ENCODE measurements at places on chromosomes 2 and 18.

GRCh38 chr2:167749016-167749415 is 498.4 kb downstream of the STK39 start:
- DNase-seq, result no peak

GRCh38 chr2:234682492-234683228 is 185.8 kb upstream of the ARL4C start:
- no peak for DNase-seq

DNA sequence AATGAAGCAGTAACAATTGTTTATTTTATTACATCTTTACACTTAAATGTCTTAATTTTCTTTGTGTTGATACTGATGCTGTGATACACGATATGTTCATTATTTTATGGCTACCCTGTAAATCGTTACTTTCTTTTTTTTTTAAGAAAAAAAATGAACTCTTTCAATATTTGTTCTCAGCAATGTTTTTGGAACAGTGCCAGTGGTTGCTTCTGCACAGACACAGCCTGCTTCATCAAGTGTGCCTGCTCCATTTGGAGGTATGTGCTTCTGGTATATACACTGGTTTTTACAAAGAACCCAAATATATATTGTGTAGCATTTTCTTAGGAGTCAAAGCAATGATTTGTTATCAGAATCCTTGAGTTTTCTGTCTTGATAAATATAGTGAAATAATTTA is 62.2 kb upstream of the SCYGR2 start:
- DNase-seq, result no peak

GRCh38 chr2:73611193-73611592 is 31.0 kb downstream of the NAT8 start:
- DNase-seq, result no peak

GRCh38 chr2:43313642-43314017 is 87.2 kb upstream of the ZFP36L2 start:
- no peak for DNase-seq

- peak; percentile 7 for DNase-seq
Observed at GRCh38 chr2:12167525-12168317, 421.3 kb downstream of the LPIN1 start.

DNA sequence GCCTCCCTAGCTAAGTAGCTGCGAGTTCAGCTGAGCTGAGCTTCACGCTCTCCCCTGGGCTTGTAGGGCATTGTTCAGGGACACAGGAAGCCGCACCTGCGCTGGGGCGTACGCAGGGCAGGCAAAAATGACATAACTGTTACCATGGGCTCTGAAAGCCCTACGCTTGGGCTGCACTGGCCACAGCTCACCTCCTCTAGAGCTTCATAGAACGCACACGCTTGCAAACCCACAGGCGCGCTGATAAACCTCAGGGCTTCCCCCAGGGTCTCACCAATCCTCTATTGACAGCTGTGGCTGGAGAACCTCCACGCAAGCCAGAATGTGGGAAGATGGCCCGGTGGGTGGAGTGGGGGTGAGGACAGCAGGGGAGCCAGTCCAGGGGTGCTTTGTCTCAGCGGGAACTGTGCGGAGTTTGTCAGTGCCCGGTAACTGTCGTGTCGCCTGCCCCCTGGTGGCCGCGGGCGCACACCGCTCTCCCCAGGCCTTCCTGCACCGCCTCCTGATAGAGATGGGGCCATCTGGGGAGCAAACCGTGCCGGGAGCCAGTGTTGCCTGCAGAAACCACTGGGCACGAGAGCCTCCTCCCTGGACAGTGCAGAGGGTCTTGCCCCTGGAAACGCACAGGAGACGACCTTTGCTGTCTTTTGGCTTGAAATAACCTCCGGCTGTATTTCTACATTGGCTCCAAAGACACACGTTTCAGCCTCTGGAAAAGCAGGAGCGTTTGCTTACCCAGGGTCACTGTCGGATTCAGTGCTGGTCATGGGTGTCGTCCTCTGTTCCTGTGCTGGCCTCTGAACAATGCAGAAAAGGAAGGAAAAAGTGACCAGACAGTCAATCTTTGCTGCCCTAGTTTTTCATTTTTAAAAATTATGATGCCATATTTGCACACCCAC is 17.0 kb upstream of the CIDEA start:
- DNase-seq, result peak; percentile 67

DNA sequence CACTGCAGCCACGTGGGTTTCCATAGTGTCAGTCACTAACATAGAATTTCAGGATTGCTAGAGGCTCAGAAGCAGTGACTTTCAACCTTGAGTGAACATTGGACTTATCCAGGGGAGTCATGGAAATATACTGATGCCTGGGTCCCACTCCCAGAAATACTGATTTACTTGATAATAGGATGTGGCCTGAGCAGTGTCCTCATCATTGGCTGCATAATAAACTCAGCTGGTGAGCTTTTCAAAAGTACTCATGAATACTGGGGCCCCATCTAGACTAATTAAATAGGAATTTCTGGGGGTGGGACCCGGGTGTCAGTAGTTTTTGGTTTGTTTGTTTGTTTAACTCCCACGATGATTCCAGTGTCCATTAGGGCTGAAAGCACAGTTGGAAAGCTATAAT is 141.4 kb downstream of the COL4A4 start:
- DNase-seq, result no peak

DNA sequence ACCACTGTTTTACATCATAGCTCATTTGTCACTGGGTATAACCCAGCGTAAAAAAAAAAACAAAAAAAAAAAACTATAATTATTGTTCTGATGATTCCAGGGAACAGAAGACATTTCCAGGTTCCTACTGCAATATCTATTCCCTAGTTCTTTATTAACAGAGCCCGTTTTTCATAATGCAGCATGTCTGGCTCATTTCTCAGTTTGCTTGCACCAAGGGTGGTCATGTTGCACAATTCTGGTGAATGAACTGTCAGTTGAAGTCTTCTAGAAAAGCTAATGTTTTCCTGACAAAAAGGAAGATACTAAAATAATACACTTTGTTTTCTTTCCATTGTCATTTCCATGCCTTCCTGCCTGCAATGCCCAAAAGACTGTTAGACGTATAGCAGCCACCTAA is 180.1 kb downstream of the RDH14 start:
- no peak for DNase-seq

- no peak for DNase-seq
Observed at GRCh38 chr2:127911737-127912136, 26.0 kb upstream of the AMMECR1L start.

DNA sequence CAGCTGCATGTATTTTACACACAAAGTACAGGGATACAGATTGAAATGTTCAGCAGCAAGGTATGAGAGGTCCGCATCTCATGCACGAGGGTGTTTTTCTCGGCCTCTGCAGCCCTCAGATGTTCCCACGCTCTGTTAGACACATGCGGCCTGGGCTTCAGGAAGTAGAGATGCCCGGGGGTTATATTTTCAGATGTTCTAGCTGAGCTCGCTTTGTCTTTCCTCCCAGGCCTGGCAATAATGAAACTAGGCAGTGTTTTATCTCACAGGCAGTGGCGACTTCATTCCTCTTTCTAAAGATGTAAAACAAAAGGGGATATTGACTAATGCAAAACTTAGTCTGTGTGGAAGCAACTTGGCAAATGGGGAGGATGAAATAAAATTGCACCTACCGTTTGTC is 190.7 kb downstream of the GBX2 start:
- no peak for DNase-seq

- DNase-seq, result no peak
Observed at GRCh38 chr18:25239581-25240419, 112.2 kb downstream of the ZNF521 start.

GRCh38 chr2:57806449-57806968 is 240.1 kb upstream of the VRK2 start:
- DNase-seq, result no peak

- DNase-seq, result no peak
Observed at GRCh38 chr2:40487602-40488001, 35.7 kb upstream of the SLC8A1 start.

DNA sequence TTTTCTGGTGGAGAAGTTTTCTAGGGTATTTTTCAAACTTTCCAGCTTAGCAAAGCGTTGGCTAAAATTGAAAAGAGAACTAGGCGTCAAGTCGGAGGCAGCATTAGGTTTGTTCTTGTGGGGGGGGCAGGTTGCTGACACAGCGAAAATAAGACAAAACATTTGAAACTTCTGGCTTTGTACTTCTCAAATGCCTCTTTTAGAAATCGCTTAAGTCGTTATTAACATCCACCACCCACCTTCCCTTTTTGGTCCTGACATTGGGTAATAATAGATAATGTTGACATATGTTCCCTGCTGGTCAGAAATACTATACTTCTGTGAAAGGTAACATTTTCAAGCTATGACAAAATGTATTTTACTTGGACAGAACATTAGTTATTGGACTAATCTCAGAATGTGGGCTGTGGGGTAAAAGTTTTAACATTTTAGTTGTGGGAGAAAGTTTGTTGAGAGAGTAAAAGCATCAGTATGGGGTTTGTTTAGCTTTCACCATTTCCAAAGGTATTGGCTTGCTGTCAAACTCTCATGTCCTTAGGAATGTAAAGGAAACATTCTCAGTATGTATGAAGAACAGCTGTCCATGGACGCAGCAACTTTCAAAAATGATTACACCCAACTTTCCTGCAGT is 88.1 kb upstream of the ZEB2 start:
- DNase-seq, result no peak

GRCh38 chr2:197209246-197209645 is 101.3 kb downstream of the ANKRD44 start:
- no peak for DNase-seq

GRCh38 chr2:186526281-186526680 is 40.2 kb downstream of the ZC3H15 start:
- no peak for DNase-seq

DNA sequence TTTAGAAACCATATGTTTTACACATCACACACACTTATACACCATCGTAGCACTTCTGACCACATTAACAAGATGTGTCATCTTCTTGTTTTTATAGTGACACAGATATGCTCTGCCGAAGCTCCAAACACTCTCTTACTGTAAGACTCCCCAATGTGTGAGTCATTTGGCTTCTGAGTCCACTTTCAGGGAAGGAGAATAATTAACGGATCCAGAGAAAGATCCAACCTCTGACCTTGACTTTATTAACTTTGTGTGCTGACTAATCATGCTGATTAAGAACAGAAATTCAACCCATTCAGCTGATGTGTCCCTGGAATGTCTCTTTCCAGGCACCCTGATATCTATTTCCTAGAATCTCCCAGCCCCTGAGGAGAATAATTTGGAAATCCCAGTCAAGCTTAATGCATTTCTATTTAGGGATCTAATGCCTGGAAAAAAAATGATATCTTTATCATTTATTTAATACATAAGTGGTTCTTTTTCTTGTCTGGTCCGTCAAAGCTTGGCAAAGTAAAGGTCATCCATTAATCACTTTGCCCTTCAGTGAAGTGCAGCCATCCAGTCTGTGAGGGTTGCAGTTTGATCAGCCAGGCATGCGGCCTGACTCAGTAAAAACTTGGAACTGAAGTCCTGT is 615.8 kb upstream of the SYT4 start:
- no peak for DNase-seq

DNA sequence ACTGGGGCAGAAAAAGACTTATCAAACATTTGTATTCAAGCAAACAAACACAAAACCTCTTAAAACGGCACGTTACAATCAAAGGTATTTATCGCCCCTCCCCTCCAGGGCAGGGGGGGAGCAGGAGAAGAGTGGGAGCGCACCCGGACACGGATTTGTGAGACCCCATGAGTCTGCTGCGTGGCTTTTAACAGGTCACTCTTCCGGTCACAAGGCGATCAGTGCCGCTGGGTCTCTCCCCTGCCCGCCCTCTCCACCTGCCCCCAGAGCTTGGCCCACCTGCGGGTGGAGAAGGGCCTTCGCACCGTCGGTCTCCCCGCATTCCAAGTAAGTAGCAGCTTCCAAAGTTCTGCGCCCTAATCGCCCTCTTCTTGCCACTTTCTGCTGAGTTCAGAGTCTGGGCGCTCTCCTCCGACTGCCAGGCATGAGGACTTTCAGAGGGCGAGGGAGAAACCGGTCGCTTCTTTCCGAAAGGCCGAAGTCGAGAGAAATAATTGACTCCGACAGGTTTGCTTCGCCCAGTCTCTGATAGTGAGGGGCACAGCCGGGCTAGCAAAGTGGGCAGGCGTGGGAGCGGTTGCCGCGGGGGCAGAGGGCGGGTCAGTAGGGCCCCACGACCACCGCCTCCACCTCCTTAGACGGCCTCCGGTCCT is 800 bp downstream of the RPRM start:
- DNase-seq, result no peak

DNA sequence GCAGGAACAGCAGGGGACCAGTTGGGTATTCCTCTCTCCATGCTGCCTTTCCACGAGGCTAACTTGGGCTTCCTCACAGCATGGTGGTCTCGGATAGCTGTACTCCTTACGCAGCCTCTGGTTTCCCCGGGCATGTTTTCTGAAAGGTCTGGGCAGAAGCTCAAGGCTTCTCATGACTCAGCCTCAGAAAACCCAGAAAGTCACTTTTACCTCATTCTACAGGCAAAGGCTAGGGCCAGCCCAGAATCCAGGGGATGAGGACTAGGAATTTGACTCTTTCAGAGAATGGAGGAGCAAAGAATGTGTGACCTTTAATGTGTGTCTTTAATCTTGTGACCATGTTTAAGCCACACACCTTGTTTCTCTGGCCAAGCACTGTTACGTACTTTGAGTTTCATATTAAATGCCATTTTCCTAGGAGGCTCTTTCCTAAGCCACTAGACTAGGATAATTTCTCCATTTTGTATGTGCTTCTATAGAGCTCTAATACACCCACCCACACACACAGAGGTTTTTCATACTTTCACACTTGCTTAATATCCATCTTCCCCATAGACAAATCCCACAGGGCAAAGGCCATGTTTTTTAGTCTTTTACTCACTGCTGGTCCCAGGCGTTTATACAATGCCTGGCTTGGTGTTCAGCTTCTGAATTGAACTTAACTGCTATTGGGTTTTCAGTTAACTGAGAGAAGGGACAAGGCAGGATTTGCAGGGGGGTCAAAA is 77.3 kb downstream of the LONRF2 start:
- DNase-seq, result no peak

GRCh38 chr2:37653805-37654378 is 17.6 kb downstream of the CDC42EP3 start:
- peak; percentile 34 for DNase-seq

DNA sequence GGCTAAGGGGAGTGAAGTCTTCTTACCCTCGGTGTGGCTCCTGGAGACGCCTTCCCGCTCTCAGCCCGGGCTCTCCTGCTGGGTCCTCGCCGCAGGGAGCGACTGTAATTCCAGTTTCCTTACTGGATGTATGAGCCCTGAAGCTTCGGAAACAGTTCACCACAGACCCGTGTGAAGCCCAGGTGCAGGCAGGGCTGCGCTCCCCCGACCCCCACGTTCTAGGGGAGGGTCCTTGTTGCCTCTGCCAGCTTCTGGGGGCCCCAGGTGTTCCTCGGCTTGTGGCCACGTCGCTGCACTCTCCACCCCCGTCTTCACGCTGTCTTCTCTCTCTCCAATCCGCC is 5.1 kb upstream of the ASB1 start:
- DNase-seq, result no peak

GRCh38 chr2:28437149-28437835 is 44.6 kb downstream of the FOSL2 start:
- no peak for DNase-seq

GRCh38 chr2:187991389-187991788 is 300.3 kb upstream of the GULP1 start:
- DNase-seq, result no peak
